ENCODE measurements at places on chromosomes 16 and 17. TPM values are rescaled to one million over a fixed set of nuclear protein-coding genes. Genes with fewer than 3 reads are reported as not detected.

ZNF646 gene
- 15.5 TPM for total RNA-seq

ZNF232 gene
- 2.2 TPM for total RNA-seq

AKAP10 gene
- total RNA-seq, result 13.7 TPM

OTOA gene
- total RNA-seq, result not detected

DNA sequence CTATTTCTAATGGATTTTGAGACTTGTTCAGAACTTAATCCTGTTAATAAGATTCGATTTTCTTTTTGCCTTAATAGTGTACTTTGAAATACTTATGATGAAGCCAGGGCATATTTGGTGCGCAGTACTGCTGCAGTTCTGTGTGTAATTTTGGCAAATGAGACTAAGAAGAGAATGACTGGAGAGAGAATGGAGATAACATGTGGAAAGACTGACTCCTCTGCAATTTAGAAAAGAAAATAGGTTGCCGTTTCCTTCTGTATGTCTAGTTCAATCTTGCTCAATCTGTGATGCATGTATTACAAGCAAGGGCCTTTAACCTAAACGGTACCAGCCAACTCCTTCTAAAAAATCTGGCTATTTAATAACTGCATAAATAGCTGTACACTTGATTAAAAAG lies 285.1 kb upstream of the CDH11 start:
- H3K4me1 ChIP-seq, result no peaks in the 10 kb centered on the region
- no peaks in the 10 kb centered on the region for H3K27me3 ChIP-seq
- H3K4me3 ChIP-seq, result no peak overlapping the region
- no peak for DNase-seq
- H3K27ac ChIP-seq, result no peak overlapping the region
- no peaks in the 10 kb centered on the region for H3K36me3 ChIP-seq

DNA sequence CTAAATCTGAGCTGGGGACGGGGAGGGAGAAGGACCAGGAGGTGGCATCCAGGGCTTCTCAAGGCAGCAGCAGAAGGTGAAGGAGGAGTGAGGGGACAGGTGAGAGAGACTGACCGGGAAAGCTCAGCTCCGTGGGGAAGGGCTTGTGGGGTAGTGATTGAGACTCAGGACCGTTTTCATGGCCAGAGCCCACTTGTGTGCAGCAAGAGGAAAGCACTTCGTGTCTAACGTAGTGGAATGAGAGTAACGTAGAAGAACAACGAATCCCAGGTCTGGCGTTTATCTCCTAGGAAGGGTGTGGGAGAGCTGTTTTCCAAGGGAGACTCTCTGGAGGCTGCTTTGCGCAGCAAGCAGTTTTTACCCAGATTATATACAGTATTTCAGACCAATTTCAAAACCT lies 1.3 kb upstream of the CDH3 start:
- peaks cover 69% of the 10 kb centered on the region for H3K27me3 ChIP-seq
- H3K36me3 ChIP-seq, result no peaks in the 10 kb centered on the region
- H3K4me1 ChIP-seq, result peaks cover 9% of the 10 kb centered on the region
- no peak overlapping the region for H3K4me3 ChIP-seq

DNA sequence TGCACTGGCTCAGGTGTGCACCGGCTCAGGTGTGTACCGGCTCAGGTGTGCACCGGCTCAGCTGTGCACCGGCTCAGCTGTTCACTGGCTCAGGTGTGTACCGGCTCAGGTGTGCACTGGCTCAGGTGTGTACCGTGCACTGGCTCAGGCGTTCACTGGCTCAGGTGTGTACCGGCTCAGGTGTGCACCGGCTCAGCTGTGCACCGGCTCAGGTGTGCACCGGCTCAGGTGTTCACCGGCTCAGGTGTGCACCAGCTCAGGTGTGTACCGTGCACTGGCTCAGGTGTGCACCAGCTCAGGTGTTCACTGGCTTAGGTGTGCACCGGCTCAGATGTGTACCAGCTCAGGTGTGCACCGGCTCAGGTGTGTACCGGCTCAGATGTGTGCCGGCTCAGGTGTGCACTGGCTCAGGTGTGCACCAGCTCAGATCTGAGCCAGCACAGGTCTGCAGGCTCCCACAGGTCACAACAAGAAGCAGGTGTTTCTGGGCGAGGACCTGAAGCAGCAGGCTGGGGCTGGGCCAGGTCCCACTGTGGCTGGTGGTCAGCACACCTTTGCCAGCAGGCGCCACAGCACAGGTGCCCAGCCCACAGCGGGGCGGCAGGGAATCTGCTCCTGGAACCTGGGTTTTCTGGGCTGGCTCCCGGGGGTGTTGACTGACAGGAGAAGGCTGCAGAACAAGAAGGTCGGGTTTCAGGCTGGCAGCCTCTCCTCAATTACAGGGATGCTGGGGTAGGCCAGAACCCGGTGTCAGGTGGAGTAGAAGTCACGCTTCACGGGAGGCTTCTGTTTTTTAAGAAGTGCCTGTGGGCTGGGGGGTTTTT lies 17.2 kb downstream of the METRNL start:
- peaks cover 10% of the 10 kb centered on the region for H3K36me3 ChIP-seq
- no peak for DNase-seq
- no peak overlapping the region for H3K4me3 ChIP-seq
- H3K27me3 ChIP-seq, result peaks cover 8% of the 10 kb centered on the region

DNA sequence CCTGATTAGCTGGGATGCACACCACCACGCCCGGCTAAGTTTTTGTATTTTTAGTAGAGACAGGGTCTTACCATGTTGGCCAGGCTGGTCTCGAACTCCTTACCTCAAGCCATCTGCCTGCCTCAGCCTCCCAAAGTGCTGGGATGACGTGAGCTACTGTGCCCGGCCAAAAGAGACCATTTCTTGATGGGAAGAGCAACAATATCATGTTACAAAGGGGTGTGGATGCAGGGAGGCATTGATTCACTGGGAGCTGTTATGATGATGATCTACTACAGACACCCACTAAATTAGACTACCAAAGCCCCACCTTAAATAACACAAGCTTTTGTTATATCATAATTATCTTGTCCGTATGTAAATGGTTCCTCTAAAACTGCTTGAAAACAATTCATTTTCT lies 81.4 kb upstream of the PSMD7 start:
- H3K36me3 ChIP-seq, result no peaks in the 10 kb centered on the region
- H3K27me3 ChIP-seq, result no peaks in the 10 kb centered on the region
- H3K4me3 ChIP-seq, result no peak overlapping the region
- no peak overlapping the region for H3K27ac ChIP-seq

Data from heart left ventricle (tissue), 16 donors.